ENCODE measurements at places on chromosomes 6 and 20.

- no peak for DNase-seq
Observed at GRCh38 chr20:62370115-62370806, 3.1 kb upstream of the LAMA5 start.

DNA sequence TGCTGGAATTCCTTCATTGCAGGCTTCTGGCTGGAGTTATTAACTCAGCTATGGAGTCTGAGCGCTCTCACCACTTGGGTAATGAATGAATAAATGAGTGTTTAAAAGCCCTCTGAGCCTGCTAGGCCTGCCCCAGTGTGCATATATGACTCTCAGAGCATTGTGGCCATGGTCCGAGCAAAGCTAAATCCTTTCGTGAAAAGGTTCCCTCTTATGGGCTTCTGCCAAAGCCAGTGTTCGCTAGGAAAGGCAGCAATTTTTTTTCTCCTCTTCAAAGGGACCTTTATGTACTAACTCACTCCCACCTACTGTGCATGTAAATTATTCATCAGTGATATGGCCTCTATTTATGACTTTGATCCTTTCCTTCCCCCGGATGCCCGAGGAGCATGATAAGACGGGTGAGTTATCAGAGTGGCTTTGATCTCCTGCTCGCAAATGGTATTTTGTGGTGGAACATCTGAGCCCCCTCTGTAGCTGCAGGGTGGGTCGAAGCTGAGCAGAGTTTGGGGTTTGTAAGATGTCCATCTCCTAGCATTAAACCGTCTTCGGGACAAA lies 88.6 kb downstream of the LINC00237 start:
- no peak for DNase-seq

DNA sequence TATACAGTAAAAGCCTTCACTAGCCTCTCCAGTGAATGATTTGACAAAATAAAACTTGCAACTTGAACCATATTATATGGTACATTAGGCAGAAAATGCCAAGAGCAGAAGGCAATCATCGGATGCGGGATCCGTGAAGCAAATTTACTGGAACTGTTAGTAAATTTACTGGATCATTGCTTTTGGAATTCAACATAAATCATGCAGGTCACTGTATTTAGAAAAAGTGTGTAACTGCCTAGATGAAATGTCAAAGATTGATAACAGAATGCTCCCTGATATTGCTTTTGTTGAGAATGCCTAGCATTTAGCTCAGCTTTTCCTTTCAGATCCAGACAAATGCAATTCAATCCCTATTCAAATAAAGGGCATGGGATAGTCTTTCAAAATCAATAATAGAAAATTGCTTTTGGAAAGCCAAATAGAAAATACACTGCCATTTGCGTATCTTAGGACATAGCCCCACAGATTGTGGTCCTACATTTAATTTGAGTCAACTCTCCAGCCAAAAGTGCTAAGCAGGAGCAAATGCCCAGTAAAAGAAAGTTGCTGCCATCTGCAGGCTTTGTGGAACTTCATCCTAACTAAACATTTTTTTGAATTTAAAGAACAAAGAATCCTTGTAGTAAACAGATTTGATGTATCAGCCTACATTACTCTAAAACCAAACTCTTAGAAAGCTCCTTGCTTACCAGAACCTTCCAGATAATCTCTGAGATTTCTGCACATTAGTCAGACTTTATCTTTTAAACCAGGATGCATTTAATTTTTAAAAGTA lies 109.5 kb upstream of the HSF2 start:
- DNase-seq = no peak

GRCh38 chr6:35185302-35185681 lies 28.5 kb upstream of the SCUBE3 start:
- no peak for DNase-seq

DNA sequence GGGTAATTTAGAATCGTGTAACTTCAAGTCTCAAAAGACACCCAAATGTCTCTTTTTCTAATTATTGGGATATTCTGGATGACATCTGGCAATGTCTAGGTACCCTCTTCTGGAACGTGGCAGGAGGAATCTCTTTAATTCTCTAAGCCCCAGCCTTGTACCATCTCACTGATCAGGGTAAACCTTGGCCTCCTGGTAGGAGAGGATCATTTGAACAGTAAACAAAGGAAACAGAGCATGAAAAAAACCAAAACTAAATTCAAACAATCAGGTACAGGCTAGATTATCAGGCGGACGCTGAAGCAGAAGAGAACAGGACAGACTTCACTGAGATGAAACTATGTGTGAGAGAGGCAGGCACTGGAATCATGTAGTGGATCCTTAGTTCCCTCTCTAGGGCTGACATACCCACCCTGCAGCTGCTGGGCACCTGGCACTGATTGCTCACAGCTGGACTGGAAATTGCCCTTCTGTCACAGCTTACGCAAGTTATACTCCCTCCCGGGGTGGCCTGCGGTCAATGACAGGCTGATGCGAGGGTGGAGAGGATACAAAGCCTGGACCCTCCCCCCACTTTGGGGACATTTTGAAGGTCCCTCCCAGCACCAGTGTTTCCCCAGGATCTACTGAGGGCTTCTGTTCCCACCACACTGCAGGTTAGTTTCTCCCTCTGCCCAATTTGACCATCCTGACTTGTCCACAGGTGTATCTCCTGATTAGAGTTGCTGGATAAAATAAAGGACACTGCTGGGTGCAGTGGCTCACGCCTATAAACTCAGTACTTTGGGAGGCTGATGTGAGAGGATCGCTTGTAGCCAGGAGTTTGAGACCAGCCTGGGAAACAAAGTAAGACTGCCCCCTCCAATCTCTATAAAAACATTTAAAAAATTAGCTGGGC lies 20.6 kb upstream of the ZBTB24 start:
- no peak for DNase-seq

GRCh38 chr6:143325379-143326140 lies 124.9 kb downstream of the ADAT2 start:
- DNase-seq = no peak

DNA sequence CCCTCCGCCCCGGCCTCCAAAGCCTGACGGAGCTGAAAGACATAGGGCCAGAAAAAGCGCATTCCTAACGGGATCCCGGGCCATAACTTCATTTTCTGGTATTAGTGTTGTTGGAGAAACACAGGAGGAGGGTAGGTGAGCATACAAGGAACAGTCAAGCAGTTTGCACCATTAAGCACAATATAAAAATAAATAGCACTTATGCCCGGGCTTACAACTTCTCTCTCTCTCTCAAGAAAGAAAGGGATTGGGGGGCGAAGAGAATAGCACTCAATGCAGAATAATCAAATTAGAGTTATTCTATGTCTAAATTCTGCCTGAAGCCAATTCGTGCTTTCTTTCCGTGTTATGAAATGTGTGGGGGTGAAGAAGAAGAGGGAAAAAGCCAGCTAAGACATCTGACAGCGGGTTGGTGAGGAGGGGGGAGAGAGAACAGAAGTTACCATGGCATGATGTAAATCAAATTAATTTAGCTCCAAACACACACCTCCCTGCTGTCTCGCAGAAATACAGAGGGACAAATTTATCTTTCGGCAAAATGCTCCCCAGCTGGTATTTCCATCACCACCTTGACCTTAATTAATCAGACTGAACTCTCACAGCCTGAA lies 508 bp upstream of the METTL24 start:
- DNase-seq = no peak

DNA sequence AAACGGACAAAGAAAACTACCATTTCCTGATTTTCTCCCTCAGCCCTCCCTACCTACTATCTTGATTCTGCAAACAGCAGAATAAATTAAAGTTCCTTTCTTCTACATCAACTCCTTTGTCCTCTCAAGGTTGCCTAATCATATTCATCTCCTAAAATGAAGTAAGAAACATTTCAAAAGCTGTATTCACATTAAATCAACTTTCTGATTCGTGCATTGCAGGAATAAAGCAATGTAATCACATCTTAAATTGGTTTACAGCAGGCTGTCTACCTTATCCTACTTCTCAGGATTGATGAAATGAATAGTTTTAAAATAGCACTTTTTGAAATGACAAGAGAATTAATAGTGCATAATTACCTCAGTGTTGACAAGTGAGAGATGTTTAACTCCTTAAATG lies 25.1 kb downstream of the PRKN start:
- DNase-seq = no peak
